ENCODE measurements at places on chromosomes 2 and 18.

GRCh38 chr2:219995991-219996765 is 368.7 kb downstream of the SLC4A3 start:
- no peak for DNase-seq

DNA sequence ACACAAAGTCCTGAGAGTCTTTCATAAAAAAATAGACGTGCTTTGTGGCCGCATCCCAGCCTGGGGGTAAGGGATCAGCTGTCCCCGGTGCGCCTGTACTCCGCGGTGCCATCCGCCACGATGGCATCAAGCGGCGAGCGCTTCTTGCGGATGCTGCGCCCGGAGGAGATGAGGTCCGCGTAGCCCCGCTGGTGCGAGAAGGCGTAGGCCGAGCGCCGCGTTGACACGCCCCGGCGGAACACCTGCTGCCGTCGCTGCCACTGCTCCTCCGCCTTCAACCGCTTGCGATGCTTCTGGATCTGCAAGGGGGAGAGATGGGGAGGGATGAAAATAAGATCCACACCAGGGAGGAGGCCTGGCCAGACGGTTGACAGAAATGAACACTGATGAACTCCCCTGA is 26.8 kb upstream of the NARS1 start:
- DNase-seq, result no peak

DNA sequence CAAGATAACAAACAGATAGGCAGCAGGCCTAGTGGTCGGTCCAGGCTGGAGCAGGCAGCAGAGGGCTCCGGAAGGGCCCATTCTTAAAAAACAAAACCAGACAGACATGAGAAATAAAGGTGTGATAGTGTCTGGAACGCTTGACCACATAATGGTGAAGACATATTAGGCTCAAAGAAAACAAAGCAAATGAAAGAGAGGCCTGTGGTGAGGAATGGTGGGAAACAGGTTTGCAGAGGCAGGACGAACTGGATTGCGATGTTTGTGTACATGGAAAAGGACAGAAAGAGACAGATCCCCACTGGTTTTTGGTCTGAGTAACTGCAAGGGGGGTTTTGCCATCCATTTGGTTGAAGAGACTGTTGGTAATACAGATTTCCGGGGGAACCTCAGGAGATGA is 19.9 kb downstream of the QPCT start:
- DNase-seq, result no peak

DNA sequence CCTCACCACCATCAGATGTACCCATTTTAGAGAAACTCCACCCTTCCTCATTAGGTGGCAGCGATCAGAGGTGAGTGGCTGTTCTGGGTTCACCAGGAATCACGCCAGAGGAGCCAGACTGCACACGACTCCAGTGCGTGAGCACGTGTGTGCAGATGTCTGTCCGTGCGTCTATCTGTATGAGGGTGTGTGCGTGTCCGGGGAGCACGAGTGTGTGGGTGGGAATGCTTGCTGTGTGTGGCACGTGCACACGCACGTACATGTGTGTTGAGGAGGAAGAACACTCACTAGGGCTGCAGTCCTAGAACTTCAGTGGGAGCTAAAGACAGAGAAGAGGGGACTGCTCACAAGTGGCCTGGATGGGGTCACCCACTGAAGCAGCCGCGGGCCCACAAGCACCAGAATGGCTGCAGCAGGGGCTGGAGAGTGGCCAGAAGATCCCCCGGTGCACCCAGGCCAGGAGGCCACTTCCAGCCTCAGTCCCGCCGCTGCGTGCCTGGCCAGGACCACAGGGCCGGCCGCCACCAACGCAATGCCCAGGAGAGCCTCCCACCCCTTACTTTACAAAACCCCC is 13.9 kb downstream of the HDAC4 start:
- DNase-seq, result no peak

- DNase-seq, result no peak
Measured at GRCh38 chr18:62336618-62337017, 11.5 kb downstream of the TNFRSF11A start.

GRCh38 chr2:238820916-238821315 is 27.0 kb upstream of the TWIST2 start:
- DNase-seq, result no peak

GRCh38 chr2:73177645-73178255 is 24.6 kb upstream of the NOTO start:
- no peak for DNase-seq

DNA sequence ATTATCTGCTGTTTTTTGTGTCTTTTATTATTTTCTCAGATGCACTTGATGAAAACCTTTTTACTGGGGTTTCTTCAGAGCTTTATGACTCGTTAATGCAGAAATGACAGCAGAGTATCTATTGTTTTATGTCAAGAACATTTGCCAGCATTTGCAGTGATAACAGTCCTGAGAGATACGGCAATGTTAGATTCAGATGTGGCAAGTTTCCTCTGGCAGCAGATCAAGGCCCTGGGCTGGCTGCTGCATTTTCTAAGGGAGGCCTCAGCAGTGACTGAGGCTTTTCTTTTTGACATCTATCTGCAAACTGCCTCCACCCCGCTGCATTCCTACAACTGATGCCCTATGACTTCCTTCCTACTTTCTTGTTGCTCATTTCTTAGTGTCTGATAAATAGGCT is 40.2 kb downstream of the EFEMP1 start:
- DNase-seq, result no peak

GRCh38 chr2:159029936-159030335 is 61.5 kb downstream of the TANC1 start:
- no peak for DNase-seq

DNA sequence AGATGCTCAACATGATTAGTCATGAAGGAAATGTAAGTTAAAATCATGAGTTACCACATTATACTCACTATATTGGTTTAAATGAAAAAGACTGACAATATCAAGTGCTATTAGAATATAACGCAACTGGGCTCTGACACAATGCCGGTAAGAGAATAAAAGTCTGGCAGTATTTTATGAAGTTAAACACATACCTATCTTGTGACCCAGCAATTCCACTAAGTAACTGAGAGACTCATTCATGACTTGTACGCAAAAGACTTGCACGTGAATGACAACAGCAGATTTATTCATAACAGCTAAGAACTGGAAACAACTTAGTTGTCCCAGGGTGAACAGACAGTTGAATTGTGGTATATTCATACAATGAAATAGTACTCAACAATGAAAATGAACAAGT is 342.1 kb downstream of the SLC4A3 start:
- no peak for DNase-seq

- DNase-seq, result no peak
Measured at GRCh38 chr18:60134806-60135205, 235.0 kb downstream of the PMAIP1 start.

GRCh38 chr2:118992740-118993391 is 50.9 kb downstream of the MARCO start:
- no peak for DNase-seq

- peak; percentile 96 for DNase-seq
Measured at GRCh38 chr2:61854564-61855317, 881 bp upstream of the FAM161A start.
